ENCODE measurements at places on chromosomes 5 and 9.

DNA sequence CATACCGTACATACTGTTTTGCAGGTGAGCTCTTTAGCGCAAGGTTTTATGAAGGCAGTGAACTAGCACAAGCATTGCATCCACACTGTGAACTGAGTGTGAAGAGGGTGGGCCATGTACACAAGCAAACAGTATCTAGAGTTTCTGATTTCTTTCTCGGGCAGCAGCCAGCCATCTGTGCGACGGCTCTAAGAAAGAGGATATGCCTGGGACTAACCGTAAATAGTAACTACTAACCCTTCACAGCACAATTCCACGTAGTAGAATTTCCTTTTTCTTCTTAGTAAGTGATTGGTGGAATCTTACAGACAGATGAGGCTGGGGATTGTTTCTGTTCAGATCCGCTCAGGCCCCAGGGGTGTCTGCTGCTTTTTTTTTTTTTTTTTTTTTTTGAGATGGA is 89.0 kb downstream of the DRD1 start:
- DNase-seq: no peak
- no peak overlapping the region for H3K27ac ChIP-seq
- no peaks in the 10 kb centered on the region for H3K4me1 ChIP-seq

DNA sequence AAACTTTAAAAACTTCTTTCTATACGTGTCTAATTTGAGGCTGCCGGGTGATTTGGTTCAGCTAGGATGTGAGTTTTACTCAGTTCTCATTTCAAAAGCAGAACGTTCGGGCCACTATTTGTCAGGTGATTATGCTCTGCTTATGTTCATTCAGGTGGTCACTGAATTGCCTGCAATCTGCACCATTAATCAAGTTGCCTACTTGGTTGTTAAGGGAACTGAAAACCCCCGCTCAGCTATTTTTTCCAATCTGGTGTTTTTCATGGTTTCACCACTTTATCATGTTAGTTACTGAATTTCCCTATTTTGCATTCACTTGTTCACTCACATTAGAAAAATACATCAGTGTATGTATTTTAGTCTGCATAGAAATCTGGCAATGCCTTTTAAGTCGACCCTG is 523.0 kb downstream of the CSNK1G3 start:
- H3K36me3 ChIP-seq: no peaks in the 10 kb centered on the region
- no peak overlapping the region for H3K4me3 ChIP-seq
- no peaks in the 10 kb centered on the region for H3K4me1 ChIP-seq
- no peak for DNase-seq

- H3K4me3 ChIP-seq: no peak overlapping the region
- no peaks in the 10 kb centered on the region for H3K36me3 ChIP-seq
- no peak for DNase-seq
- H3K27me3 ChIP-seq: no peaks in the 10 kb centered on the region
- no peak overlapping the region for H3K27ac ChIP-seq
Measured at GRCh38 chr5:123438902-123439301, 15.7 kb upstream of the CEP120 start.

DNA sequence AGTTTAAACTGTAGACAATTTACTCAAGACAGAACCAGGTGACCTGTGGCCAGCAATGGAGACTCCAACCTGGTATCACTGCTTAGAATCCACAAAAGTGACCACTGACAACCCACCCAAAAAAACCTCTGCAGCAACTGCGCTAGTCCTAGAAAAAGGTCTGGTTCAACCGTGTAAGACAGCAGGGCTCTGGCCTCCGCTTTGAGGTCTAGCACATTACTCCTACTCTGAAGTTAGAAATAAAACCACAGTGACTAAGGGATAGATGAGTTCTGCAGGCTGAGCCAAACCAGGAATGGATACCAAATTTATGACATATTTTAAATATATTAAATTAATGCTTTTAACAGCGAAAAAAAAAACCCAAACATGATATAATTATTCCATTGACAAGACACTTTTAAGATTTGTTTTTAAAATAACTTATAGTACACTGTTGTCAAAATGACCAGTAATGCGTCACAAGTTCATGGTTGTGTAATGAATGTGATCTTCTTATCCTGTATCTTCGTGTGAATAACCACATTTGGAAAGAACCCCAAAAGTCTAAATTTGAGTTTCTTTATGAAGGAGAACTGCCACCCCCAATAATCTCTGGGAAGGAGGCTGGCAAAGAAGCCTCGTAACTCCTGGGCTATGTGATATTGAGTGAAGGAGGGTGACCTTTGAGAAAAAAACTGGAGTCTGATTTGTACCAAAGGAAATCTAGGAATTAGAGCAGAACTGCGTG is 101.9 kb upstream of the SLC44A1 start:
- H3K4me3 ChIP-seq: no peak overlapping the region
- peaks cover 4% of the 10 kb centered on the region for H3K4me1 ChIP-seq
- H3K36me3 ChIP-seq: no peaks in the 10 kb centered on the region
- DNase-seq: no peak
- no peak overlapping the region for H3K27ac ChIP-seq
- no peaks in the 10 kb centered on the region for H3K27me3 ChIP-seq

- no peak for DNase-seq
- H3K4me1 ChIP-seq: no peaks in the 10 kb centered on the region
- no peak overlapping the region for H3K4me3 ChIP-seq
- no peak overlapping the region for H3K27ac ChIP-seq
Measured at GRCh38 chr9:117987945-117988344, 283.7 kb downstream of the TLR4 start.

DNA sequence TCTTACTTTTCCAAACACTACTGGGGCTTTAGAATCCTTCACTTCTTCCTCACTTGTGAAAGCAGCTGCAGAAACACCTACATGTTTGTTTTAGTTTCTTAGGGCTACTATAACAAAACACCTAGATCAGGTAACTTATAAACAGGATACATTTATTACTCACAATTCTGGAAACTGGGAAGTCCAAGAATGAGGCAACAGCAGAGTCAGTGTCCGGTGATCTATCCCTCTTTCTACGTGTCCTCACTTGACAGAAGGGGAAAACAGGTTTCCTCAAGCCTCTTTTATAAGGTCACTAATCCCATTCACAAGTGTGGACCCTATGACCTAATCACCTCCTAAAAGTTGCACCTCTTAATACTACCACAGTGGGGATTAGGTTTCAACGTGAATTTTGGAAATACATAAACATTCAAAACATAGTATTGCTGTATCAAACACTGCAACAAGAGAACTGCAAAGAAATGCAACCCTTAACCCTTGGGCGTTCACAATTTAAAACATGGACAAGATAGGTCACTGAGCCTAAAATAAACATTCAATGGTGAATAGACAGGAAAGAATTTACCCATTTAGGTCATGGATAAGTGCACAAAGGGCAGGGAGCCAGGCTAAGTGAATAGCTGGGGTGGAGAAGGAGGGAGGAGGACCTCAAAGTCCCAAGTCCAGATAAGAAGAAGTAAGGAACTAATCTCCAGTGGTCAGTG is 104.3 kb downstream of the PIK3R1 start:
- H3K4me3 ChIP-seq: no peak overlapping the region
- no peaks in the 10 kb centered on the region for H3K4me1 ChIP-seq
- H3K36me3 ChIP-seq: no peaks in the 10 kb centered on the region

- no peaks in the 10 kb centered on the region for H3K4me1 ChIP-seq
- no peaks in the 10 kb centered on the region for H3K27me3 ChIP-seq
- H3K36me3 ChIP-seq: no peaks in the 10 kb centered on the region
- no peak overlapping the region for H3K4me3 ChIP-seq
Measured at GRCh38 chr5:106658150-106658549, 1012.6 kb downstream of the EFNA5 start.

- H3K4me1 ChIP-seq: peaks cover 8% of the 10 kb centered on the region
- H3K27me3 ChIP-seq: no peaks in the 10 kb centered on the region
- peak overlapping the region; percentile 95 for H3K27ac ChIP-seq
- peak; percentile 39 for DNase-seq
- H3K4me3 ChIP-seq: peak overlapping the region; percentile 97
- H3K36me3 ChIP-seq: no peaks in the 10 kb centered on the region
Measured at GRCh38 chr5:132489871-132490483, 596 bp downstream of the IRF1 start.

DNA sequence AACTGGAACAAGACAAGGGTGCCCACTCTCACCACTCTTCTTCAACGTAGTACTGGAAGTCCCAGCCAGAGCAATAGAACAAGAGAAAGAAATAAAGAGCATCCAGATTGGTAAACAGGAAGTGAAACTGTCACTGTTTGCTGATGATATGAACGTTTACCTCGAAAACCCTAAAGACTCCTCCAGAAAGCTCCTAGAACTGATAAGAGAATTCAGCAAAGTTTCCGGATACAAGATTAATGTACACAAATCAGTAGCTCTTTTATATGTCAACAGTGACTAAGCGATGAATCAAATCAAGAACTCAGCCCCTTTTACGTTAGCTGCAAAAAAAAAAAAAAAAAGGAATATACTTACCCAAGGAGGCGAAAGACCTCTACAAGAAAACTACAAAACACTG is 306.6 kb downstream of the PLK2 start:
- no peak for DNase-seq
- H3K27me3 ChIP-seq: no peaks in the 10 kb centered on the region
- no peak overlapping the region for H3K4me3 ChIP-seq
- H3K4me1 ChIP-seq: no peaks in the 10 kb centered on the region

- no peak overlapping the region for H3K4me3 ChIP-seq
- peaks cover 9% of the 10 kb centered on the region for H3K4me1 ChIP-seq
Measured at GRCh38 chr9:84756731-84757130, 87.2 kb downstream of the NTRK2 start.

GRCh38 chr9:87285183-87285850 is 212.3 kb upstream of the DAPK1 start:
- no peaks in the 10 kb centered on the region for H3K4me1 ChIP-seq
- no peaks in the 10 kb centered on the region for H3K36me3 ChIP-seq
- H3K4me3 ChIP-seq: no peak overlapping the region
- no peak for DNase-seq

DNA sequence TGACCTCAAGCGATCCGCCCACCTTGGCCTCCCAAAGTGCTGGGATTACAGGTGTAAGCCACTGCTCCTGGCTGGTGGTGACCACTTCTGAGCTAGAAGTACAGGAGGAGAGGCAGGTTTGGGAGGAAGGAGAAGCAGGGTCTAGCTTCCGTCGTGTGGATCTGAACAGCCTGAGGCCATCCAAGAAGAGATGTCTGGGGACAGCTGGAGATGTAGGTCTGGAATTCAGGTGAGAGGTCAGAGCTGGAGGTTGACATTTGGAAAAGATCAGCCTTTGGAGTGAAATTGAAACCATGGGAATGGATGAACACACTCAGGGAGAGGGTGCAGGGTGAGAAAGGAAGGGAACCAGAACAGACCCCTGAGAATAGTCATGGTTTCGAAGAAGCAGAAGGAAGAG is 33.2 kb upstream of the GGTA1 start:
- DNase-seq: no peak
- peaks cover 4% of the 10 kb centered on the region for H3K4me1 ChIP-seq
- H3K27ac ChIP-seq: no peak overlapping the region
- no peaks in the 10 kb centered on the region for H3K36me3 ChIP-seq
- H3K27me3 ChIP-seq: no peaks in the 10 kb centered on the region

- DNase-seq: no peak
- no peak overlapping the region for H3K4me3 ChIP-seq
- H3K4me1 ChIP-seq: no peaks in the 10 kb centered on the region
- H3K27ac ChIP-seq: no peak overlapping the region
Measured at GRCh38 chr5:75460532-75460931, 50.9 kb downstream of the CERT1 start.

DNA sequence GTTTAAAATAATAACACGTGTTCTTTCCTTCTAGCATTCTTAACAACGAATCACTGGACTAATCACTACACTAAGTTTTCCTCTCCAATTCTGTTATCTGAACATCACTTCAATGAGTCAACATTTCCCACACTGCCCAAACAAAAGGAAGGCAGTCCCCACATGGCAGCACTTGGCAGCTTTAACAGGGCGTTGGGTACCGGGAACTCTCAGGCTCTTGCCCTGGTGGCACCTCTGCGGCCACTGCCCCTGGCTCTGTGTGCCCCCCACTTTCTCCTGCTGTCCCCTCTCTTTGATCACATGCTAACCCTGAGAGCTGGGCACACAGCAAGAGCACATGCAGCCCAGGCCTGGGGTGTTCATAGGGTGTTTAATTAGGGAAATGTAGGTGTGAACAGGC is 15.7 kb downstream of the SLC6A3 start:
- H3K27ac ChIP-seq: no peak overlapping the region
- no peak for DNase-seq
- H3K27me3 ChIP-seq: peaks cover 3% of the 10 kb centered on the region
- H3K4me3 ChIP-seq: no peak overlapping the region

- no peak overlapping the region for H3K4me3 ChIP-seq
- no peaks in the 10 kb centered on the region for H3K27me3 ChIP-seq
- no peaks in the 10 kb centered on the region for H3K4me1 ChIP-seq
- no peak overlapping the region for H3K27ac ChIP-seq
Measured at GRCh38 chr5:120327180-120327579, 136.9 kb upstream of the PRR16 start.

DNA sequence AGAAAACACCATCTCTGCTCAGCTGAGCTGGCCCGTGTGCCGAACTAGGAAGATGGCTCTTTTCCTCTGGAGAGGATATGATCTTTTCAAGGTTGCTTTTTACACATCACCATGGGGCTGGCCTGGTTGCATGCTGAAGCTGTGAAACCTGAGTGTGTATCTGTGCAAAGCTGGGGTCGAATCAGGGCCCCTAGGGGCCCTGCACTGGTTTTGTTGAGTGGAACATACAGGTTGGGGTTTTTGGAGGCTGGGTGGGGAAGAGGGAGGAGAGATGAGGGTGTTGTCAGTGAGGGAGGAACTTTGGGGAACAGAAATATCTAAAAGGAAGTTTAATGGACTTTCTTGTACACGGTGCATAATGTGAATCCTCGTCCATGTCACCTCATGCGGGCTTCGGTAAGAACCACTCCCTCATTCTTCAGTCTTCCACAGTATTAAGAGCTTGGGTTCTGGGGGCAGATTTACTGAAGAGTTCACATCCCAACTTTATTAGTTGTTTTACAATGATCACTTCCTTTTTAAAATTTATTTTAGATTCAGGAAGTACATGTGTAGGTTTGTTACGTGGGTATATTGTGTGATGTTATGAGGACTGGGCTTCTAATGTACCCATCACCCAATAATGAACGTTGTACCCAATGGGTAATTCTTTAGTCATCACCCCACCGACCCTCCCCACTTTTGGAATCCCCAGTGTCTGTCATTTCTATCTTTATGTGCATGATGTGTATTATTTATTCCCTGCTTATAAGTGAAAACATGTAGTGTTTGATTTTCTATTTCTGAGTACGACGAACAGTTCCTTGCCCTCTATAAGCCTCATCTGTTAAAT is 238.2 kb downstream of the NR3C1 start:
- no peaks in the 10 kb centered on the region for H3K27me3 ChIP-seq
- no peak overlapping the region for H3K27ac ChIP-seq
- DNase-seq: no peak
- no peaks in the 10 kb centered on the region for H3K36me3 ChIP-seq
- no peaks in the 10 kb centered on the region for H3K4me1 ChIP-seq

- H3K36me3 ChIP-seq: no peaks in the 10 kb centered on the region
- no peak overlapping the region for H3K4me3 ChIP-seq
- no peak overlapping the region for H3K27ac ChIP-seq
- H3K4me1 ChIP-seq: no peaks in the 10 kb centered on the region
- no peaks in the 10 kb centered on the region for H3K27me3 ChIP-seq
- peak; percentile 54 for DNase-seq
Measured at GRCh38 chr9:116860509-116861120, 173.5 kb downstream of the TRIM32 start.
